ENCODE measurements at places on chromosomes 6 and 20.

DNA sequence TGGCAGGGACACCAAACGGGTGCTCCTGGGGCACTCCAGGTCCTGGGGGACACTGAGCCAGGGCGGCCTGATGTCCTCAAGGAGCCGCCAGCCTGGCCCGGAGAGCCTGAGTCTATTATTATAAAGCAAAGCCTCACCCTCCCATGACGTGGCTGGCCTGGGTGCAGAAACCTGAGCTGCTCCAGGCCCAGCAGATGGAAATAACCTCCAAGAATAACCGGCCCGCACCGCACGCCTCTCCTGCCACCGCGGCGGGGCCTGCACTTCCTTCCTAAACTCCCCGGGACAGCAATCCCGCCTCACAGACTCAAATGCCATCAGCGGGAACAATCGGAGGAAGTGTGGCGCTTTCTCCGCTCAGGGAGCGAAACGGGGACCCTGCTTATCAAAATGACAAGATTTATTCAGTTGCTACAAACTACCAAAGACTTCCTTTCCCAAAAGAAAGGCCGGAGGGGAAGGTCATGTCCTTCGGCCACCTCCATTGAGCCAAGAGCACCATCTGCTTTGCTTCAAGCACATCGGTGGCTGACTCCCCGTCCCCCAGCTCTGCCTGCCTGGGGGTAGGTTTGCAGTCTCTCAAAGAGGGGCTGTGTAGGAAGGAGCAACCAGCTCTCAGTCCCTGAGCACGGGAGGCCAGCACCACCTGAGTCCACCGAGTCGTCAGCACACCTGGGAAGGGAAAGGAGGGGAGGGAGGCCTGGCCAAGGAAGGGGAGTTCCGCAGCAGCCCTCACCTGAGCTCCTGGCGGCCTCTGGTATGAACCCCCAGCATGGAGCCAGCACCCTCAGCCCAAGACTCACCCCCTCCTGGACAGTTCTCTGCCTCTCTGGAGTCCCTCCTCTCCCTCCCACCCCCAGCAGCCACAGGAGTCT lies 78.6 kb upstream of the QKI start:
- no peak for DNase-seq

- DNase-seq = peak; percentile 33
These were observed 206.9 kb downstream of the IBTK start for GRCh38 chr6:82040405-82041221.

- DNase-seq = peak; percentile 16
These were observed 359.8 kb downstream of the ZFAND3 start for GRCh38 chr6:38179300-38179699.

DNA sequence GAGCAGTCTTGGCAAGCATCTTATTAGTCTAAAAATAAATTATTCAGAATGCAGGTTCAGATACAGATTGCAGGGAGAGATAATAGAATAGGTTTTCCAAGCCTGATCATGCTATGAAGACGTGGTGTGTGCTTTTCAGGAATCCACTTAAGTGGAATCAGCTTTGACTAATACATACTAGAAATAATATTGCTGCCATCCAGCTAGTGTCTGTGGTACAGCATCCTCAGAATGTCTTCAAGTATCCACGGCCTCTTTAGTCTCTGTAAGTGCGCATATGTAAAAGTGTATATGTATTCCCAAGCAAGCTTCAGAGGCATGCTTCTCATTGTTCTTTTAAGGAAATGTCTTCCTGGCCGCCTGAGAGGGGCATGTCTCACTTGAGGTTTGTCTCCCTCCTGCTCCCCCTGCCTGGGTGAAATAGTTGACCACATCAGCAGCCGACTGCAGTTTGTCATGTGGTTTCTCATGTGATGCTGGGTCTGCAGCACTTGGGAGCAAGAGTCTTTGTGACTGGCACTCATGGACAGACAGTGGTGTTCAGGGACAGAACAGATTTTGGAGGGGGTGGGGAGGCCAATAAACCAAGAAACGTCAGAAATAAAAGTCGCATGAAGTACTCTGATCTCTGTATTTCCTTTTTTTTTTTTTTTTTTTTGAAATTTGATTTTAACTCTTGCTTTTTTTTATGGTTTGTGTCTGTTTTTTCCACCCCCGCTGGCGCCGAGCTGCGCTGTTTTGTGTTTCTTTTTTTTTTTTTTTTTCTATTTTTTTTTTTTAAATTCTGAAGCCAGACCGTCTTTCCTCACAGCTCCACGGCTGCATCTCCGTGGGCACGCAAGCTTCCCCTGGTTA lies 150.8 kb downstream of the PRL start:
- no peak for DNase-seq

- no peak for DNase-seq
These were observed 2.2 kb downstream of the EEF1A2 start for GRCh38 chr20:63496596-63497120.

- no peak for DNase-seq
These were observed 631 bp downstream of the PLCB1 start for GRCh38 chr20:8132484-8133309.

GRCh38 chr6:154814063-154814462 lies 80.8 kb downstream of the SCAF8 start:
- no peak for DNase-seq

- no peak for DNase-seq
These were observed 114.3 kb upstream of the JAG1 start for GRCh38 chr20:10788055-10788454.

DNA sequence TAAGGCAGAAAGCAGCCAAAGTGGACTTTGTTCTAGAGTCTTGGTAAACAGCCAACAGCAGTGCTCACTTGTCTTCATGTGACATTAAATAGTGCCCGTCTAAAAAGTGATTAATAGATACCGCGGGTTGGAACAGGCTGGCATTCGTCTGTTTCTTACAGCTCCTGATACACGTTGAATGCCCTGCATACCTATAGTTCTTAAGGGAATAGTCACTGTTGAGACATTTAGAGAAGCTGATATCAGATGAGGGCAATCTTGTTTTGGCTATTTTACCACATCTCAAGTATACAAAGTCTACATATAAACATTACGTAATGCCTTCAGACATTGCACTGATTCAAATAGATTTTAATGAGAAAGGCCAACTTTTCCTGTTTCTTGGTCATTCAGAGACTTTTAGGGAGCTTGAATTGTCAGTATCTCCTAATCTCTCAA lies 374.9 kb upstream of the FLRT3 start:
- DNase-seq = no peak

- no peak for DNase-seq
These were observed 77.1 kb upstream of the RPS6KA2 start for GRCh38 chr6:166704171-166704570.

All from COR-L47 (cell line).